Liver (tissue), 10 donors: ENCODE measurements at places on chromosomes 3 and 15. TPM values are rescaled to one million over a fixed set of nuclear protein-coding genes. Genes with fewer than 3 reads are reported as not detected.

TICRR gene
- total RNA-seq = under 0.01 TPM

DNAH12 gene
- total RNA-seq = 0.08 TPM

RASL12 gene
- 0.92 TPM for total RNA-seq

CDHR4 gene
- not detected for total RNA-seq

NMD3 gene
- 49.6 TPM for total RNA-seq

CHST13 gene
- 19.7 TPM for total RNA-seq

- no peak for DNase-seq
- H3K27me3 ChIP-seq = no peaks in the 10 kb centered on the region
- no peak overlapping the region for H3K4me3 ChIP-seq
These were observed 38.5 kb downstream of the MYO5C start for GRCh38 chr15:52256930-52257733.

DNA sequence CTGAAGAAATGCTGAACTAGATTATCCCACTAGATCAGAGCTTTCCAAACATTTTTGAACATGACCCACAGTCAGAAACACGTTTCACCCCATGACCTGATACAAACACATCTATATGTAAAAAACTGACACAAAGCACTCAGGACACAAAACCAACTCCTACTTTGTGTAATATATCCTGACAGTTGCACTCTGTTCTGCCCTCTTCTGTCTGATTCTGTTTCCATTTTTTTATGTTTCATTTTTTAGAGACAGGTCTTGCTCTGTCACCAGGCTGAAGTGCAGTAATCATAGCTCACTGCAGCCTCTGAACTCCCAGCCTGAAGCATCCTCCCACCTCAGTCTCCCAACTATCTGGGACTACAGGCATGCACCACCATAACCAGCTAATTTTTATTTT is 15.8 kb upstream of the RFTN1 start:
- peaks cover 18% of the 10 kb centered on the region for H3K4me1 ChIP-seq
- no peaks in the 10 kb centered on the region for H3K27me3 ChIP-seq
- no peaks in the 10 kb centered on the region for H3K36me3 ChIP-seq
- DNase-seq = no peak
- no peak overlapping the region for H3K27ac ChIP-seq

DNA sequence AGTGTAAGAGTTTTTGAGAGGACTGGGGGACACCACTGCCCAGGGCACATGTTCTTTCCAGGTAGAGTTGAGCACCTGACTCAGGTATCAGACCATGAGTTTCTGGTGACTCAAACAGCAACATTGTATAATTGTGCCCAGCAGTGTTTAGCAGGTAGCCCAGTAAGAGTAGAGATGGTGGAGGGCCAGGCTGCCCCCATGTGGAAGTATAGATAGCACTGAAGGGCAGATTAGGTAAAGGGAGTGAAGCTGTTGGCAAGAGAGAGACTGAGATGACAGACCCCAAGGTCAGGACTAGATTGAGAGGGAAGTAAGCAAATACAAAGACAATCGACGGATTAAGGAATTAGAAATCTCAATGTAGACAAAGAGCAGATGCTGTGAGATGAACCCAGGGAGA is 74.6 kb downstream of the TRIM42 start:
- H3K27ac ChIP-seq = no peak overlapping the region
- H3K4me1 ChIP-seq = no peaks in the 10 kb centered on the region
- no peak overlapping the region for H3K4me3 ChIP-seq
- H3K36me3 ChIP-seq = no peaks in the 10 kb centered on the region
- DNase-seq = no peak

- H3K4me1 ChIP-seq = no peaks in the 10 kb centered on the region
- no peak for DNase-seq
- H3K4me3 ChIP-seq = no peak overlapping the region
- H3K36me3 ChIP-seq = no peaks in the 10 kb centered on the region
- no peaks in the 10 kb centered on the region for H3K27me3 ChIP-seq
- H3K27ac ChIP-seq = peak overlapping the region; percentile 59
These were observed 35.7 kb upstream of the ACTL6A start for GRCh38 chr3:179526989-179527391.

- H3K36me3 ChIP-seq = no peaks in the 10 kb centered on the region
- no peak overlapping the region for H3K27ac ChIP-seq
- DNase-seq = no peak
- H3K27me3 ChIP-seq = no peaks in the 10 kb centered on the region
These were observed 25.1 kb downstream of the SOX14 start for GRCh38 chr3:137789236-137789635.

GRCh38 chr15:78104119-78104479 is 11.7 kb downstream of the SH2D7 start:
- no peak for DNase-seq
- no peaks in the 10 kb centered on the region for H3K36me3 ChIP-seq
- no peak overlapping the region for H3K27ac ChIP-seq

- H3K27me3 ChIP-seq = peaks cover 3% of the 10 kb centered on the region
- no peak overlapping the region for H3K27ac ChIP-seq
- H3K4me1 ChIP-seq = no peaks in the 10 kb centered on the region
- DNase-seq = no peak
- no peaks in the 10 kb centered on the region for H3K36me3 ChIP-seq
These were observed 210.1 kb upstream of the ARHGEF26 start for GRCh38 chr3:153911116-153911515.

DNA sequence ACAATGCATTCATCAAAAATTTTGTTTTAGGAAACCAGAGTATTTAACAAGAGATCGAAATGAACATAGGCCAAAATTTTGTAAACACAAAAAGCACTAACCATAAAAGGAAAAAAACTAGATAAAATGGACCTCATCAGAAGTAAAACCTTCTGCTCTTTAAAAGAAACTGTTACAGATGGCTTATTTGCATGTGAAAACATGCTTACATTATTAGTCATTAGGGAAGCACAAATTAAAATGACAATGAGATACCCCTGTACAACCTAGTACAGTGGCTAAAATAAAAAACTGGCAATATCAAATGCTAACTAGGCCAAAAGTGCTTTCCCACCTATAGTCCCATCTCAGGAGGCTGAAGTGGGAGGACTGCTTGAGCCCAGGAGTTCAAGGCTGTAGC is 19.3 kb downstream of the UBR1 start:
- no peak for DNase-seq
- no peak overlapping the region for H3K4me3 ChIP-seq
- peaks cover 14% of the 10 kb centered on the region for H3K4me1 ChIP-seq
- no peak overlapping the region for H3K27ac ChIP-seq

DNA sequence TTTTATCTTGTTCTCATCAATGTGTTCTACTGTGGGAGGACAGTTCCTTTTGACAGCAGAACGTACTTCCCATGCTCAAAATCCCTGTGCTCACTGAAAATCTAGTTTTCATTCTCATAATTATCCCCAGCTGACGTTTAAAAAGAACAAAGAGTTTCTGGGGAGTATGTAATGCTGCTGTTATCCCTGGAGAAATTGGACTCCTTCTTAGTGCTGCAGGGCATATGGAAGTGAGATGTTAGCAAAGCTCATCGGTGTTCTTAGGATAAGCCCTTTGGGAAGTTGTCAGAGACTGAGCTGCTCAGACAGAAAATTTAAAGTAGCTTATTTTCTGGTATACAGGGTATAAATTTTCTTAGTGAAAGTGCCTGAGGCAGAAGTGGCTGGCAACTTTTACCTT is 66.5 kb downstream of the CDAN1 start:
- no peak overlapping the region for H3K4me3 ChIP-seq
- no peak for DNase-seq
- H3K36me3 ChIP-seq = no peaks in the 10 kb centered on the region
- no peaks in the 10 kb centered on the region for H3K27me3 ChIP-seq

DNA sequence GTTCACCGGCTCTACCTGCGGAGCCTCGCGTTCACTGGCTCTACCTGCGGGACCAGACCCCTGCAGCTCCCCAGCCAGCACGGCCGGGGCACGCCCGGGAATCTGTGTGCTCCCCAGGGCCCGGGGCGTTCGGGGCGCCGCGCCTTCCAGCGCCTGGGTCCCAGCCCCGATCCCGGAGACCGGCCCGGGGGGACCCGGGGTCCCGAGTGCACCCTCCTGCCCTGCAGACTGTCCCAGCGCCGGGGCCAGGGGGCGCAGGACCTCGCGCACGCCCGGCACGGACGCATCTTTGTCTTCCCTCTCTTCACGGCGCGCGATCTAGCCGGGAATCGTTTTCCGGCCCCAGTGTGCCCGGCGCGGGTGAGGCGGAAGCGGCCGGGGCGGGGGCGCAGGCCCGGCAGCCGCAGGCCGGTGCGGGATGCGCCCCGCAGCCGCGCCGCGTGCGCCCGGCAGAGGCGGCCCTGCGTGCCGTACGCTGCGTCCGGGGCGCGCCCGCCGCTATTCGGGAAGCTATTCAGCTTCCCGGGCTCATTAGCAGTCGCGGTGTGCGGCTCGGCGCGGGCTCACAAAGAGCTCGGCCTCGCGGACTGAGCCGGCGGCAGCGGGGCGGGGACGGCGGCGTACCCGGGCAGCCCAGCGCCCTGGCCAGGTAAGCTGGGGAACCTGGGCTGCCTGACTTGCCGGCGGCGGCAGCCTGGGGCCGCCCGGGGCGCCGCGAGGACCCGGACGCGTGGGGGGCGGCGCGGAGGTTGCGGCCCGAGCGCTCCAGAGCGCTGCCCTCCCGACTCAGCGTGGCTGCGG is at the start of gene APBA2:
APBA2 (plus strand) TSS at position 345 of the 801 bp plus-strand sequence. CDS start 167,911 bp downstream, outside the sequence.
- H3K4me1 ChIP-seq = peaks cover 3% of the 10 kb centered on the region
- H3K27ac ChIP-seq = no peak within 1 kb of the TSS
- H3K27me3 ChIP-seq = no peaks in the 10 kb centered on the region
- DNase-seq = peak; percentile 38

DNA sequence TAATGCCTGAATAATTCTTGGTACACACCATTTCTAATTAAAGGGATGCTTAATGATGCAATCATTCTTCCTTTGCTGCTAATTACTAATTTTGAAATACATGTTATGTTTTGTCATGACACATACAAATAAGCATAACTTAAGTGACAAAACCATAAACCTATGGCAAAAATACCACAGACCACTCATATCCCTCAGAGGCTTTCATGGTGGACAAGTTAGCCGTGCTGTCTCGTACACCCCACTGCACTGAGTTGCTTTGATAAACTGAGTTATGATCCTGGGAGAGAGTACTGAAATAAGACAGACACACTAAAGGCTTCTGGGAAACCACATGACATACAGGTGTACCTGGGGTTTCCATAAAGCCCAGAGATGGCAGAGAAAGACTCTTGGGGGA is 913.8 kb downstream of the FHIT start:
- H3K27ac ChIP-seq = no peak overlapping the region
- H3K36me3 ChIP-seq = no peaks in the 10 kb centered on the region
- H3K27me3 ChIP-seq = no peaks in the 10 kb centered on the region
- H3K4me3 ChIP-seq = no peak overlapping the region
- no peak for DNase-seq
- no peaks in the 10 kb centered on the region for H3K4me1 ChIP-seq

GRCh38 chr15:101250873-101251829 is 697 bp downstream of the CHSY1 start:
- no peaks in the 10 kb centered on the region for H3K27me3 ChIP-seq
- peaks cover 3% of the 10 kb centered on the region for H3K4me1 ChIP-seq
- DNase-seq = no peak
- peak overlapping the region; percentile 58 for H3K4me3 ChIP-seq
- no peaks in the 10 kb centered on the region for H3K36me3 ChIP-seq

- no peaks in the 10 kb centered on the region for H3K27me3 ChIP-seq
- peak overlapping the region; percentile 69 for H3K27ac ChIP-seq
- peaks cover 5% of the 10 kb centered on the region for H3K4me1 ChIP-seq
- H3K36me3 ChIP-seq = no peaks in the 10 kb centered on the region
These were observed 19.1 kb downstream of the ZDHHC19 start for GRCh38 chr3:196192036-196192523.

DNA sequence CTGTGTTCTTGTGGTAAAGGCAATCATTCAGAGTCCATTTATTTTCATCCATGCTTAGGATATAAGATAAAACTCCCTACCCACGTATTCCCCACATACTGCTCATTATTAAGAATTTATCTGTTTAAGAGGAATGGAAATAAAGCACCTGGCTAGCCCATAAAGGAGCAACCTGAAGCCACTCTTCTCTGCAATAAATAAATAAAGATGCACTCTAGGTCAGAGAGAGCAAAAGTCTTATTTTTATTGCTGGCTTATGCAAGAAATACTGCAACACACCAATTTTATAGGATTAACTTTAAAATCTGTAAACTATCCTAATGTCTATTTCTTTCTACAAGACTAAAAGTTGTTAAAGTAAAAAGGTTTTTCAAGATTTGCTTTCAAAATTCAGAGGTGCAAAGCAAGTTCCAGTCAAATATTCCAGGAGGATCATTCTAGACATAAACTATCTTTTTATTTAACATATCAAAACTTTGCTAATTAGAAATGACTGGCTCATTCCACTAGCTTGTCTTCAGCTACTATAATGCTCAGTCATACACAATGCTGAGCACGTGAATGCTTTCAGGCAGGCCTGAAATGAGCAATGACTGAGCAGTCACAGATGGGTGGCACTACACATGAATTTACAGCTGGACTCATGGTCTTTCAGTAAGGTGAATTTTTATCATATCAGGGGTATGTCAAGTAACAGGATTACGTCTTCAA is 7.1 kb downstream of the TJP1 start:
- no peaks in the 10 kb centered on the region for H3K36me3 ChIP-seq
- DNase-seq = no peak
- H3K27ac ChIP-seq = no peak overlapping the region

- no peak for DNase-seq
- no peak overlapping the region for H3K27ac ChIP-seq
- no peak overlapping the region for H3K4me3 ChIP-seq
- no peaks in the 10 kb centered on the region for H3K4me1 ChIP-seq
- no peaks in the 10 kb centered on the region for H3K36me3 ChIP-seq
These were observed 458.1 kb downstream of the GBE1 start for GRCh38 chr3:81303321-81303720.

- H3K4me1 ChIP-seq = no peaks in the 10 kb centered on the region
- H3K27ac ChIP-seq = no peak overlapping the region
- no peak for DNase-seq
- H3K36me3 ChIP-seq = no peaks in the 10 kb centered on the region
- H3K27me3 ChIP-seq = no peaks in the 10 kb centered on the region
These were observed 453.7 kb downstream of the FGF12 start for GRCh38 chr3:192273697-192274010.

DNA sequence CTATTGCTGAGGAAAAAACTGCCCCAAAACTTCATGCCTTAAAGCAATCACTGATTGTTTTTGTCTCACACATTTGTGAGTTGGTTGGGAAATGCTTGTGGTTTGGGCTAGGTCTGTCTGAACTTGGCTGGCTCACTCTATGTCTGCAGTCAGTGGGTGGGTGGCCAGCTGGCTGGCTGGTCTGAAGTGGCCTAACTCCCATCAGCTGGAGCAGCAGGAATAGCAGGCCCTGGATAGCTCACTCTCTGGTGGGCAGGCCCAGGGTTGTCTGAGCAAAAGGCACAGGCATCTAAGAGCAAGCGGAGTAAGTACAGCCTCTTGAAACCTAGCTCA is 37.7 kb upstream of the PRR20G start:
- no peak overlapping the region for H3K27ac ChIP-seq
- no peak overlapping the region for H3K4me3 ChIP-seq
- H3K36me3 ChIP-seq = no peaks in the 10 kb centered on the region
- H3K27me3 ChIP-seq = no peaks in the 10 kb centered on the region
- no peak for DNase-seq
- no peaks in the 10 kb centered on the region for H3K4me1 ChIP-seq
